Hematopoietic multipotent progenitor cell (in vitro differentiated cells): ENCODE measurements at places on chromosomes 3 and 15.

DNA sequence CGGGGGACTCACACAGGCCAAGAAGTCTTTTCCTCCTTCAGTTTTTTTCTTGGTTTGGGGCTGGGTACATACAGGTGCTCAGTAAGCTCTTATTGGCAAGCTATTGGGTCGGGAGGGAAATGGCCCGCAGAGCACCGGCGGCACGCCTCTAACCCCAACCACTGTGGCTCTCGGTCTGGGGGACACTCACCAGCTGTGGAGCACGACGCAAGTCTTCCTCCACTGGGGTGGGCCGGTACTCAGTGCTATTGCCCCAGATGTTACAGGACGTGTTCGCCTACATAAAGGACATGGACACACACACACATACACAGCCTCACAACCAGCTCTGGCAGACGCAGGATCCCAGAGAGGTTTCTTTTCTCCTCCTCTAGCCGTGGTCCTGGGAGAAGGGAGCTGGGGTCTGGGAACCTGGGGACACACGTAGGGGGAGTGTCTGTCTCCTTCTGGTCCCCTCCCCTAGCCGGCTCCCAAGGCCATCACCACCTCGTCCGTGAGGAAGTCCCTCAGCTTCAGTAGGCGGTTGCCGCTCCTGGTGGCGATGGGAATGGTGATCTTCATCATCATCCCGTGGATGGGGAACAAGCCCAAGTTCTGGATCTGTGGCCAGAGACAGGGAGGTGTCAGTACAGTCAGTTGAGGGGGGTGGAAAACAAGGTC lies 33.4 kb downstream of the FEM1B start:
- DNase-seq, result no peak

DNA sequence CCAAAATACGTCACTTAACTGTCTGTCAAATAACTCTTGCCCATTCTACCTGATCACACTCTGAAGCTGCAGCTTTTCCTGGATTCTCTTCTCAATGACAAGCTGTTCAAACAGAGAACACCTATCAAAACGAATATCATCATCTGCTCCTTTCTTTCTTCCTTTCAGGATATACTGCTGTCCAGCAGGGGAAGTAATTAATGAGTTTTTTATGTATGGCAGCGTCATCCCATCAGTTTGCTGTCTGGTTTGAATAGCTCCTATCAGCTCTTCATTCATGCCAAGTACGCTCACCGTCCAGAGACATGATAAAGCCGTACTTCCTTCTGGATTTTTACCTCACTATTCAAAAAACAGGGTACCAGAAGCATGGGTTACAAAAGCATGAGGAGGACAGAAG lies at the start of gene CHRM5:
Gene CHRM5, plus strand, starts transcription at position 274 of the 400 bp plus-strand sequence. CDS start 94,221 bp downstream, outside the sequence.
- DNase-seq, result no peak

DNA sequence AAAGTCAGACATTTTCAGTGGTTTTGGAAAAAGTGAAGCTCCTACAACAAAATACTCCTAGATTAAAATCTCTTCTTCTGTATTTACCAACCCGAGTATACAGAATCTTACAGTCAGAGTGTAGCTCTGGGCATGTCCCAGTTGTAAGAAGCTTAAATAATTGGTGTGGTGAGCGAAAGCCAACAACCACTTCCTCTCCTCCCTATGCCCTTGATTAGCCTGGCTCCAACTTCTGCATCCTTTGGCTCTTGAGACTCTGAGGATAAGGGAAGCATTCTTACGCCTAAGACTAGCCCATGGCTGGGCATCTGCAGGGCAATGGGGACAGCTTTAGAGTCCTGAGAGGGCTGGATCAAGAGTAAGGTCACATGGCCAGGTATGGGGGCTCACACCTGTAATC lies 25.5 kb downstream of the RFT1 start:
- DNase-seq, result peak; percentile 31

DNA sequence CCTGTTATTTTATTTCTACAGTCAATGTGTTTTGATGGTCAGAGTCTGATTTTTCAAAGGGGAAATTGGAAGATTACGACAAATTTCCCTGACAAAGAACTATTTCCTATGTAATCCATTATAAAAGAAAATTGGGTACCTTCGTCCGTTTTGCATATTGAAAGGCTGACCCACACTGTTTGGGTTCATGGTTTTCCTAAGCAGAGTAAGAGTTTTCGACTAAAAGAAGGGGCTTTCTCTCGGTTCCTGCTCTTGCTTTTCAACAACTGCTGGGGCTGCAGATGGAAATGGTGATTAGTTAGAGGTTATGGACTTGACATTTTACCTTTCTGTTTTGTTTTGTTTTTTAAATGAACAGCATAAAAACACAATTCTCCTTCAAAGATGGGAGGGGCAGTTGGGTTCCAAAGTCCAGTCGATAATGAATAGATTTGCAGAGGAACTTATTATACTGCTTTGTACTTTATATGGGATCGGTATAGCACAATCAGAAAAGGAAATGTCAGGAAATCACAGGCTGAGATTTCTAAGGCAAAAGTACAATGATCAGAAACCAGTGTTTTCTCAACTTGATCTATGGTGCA lies 978 bp downstream of the KCNMB2 start:
- DNase-seq, result no peak

DNA sequence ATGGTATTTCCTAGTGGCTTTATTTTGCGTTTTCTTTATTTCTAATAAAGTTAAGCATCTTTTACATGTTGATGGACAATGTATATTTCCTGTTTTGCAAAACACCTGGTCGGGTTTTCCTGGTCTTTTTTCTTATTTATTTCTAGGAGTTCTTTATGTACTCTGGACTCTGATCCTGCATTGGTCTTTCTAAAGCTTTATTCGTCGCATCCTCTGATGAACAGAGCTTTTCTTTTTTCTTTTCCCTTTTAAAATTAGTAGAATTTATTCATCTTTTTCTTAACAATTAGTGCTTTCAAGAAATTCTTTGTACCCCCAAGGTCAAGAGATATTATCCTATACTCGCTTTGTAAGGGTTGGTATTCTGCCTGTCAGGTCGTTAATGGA lies 32.2 kb downstream of the ZDHHC19 start:
- no peak for DNase-seq

GRCh38 chr15:71777216-71777943 lies 33.0 kb upstream of the NR2E3 start:
- DNase-seq, result no peak
